ENCODE measurements at places on chromosomes 2 and 18.

- DNase-seq, result no peak
Observed at GRCh38 chr2:216925636-216926366, 65.9 kb upstream of the TNP1 start.

GRCh38 chr2:130966775-130967490 lies 126.3 kb downstream of the FAM168B start:
- DNase-seq, result no peak

DNA sequence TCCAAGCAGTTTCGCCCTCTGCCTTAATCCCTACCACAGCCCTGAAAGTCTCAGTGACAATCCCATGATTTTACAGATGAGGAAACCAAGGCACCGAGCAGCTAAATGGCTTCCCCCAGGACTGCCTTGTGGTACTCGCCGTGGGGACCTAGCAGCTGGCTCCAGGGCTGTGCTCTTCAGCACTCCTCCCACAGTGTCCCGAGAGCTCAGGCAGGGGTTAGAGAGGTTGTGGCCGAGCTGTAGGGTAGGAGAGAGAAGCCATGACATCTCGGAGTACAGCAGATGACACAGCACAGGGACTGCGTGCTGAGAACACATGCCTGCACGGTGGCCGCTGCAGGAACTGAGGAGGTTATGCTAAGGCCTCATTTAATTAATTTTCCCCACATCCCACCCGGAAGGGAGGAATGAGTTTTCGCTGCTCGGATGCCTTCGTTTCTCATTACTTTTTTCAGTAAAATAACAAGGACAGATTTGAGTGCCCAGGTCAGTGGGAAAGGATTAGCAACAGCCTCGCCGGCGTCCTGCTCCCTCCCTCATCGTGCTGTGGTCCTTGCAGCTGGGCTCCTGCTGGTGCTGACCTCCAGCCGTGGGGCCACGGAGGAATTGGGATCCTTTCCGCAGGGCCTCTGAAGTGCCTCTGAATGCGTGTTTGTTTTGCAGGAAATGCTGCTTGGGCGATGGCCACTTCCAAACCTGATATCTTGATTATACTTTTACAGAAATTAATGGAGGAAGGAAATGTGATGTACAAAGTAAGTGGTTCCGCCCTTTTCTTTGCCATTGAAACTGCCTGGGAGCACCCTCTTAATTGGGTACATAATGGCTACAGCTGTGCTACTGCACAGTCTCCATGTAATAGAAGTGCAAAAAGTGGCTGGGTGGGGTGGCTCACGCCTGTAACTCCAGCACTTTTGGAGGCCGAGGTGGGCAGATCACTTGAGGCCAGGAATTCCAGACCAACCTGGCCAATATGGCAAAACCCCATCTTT lies 61.2 kb downstream of the WDSUB1 start:
- DNase-seq, result no peak

DNA sequence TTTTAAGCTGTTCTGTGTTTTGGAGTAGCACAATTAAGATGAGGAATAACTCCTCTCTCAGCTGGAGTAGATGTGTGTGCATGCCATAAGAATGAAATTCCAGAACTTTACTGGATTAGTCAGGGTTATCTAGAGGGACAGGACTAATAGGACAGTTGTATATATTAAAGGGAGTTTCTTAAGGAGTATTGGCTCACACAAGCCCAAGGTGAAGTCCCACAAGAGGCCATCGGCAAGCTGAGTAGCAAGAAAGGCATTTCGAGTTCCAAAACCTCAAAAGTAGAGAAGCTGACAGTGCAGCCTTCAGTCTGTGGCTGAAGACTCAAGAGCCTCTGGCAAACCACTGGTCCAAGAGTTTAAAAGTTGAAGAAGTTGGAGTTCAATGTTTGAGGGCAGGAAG lies 113.7 kb downstream of the RIT2 start:
- no peak for DNase-seq

GRCh38 chr2:36406296-36406695 lies 50.7 kb downstream of the CRIM1 start:
- DNase-seq, result no peak

DNA sequence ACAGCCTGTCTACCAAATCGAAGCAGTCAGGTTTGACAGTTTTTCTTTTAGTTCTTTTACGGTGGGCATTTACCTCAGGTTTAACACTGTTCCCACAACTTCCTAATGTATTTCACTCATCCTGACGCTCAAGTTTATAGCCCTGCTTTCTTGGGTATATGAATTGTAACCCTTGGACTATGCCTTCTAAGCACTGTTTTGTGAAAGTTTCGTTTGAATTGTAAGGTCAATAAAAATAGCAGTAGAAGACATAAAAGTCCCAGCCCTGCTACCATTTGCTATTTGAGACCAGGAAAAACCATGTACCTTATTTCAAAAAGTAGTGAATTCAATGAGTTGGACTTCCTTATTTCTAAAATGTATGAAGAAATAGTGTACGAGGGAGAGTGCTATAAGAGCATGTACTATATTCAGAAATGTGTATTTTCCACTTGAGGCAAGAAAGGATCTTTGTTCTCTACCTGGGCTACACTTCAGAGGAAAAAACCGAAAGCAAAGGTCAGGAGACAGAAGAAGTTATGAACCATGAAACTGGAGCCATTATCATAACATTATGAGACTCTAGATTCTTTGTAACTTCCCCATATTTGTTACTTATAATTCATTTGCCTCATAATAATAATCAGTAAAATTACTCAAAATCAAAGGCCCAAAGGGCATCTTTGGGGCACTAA lies 1.9 kb upstream of the ZC3H15 start:
- DNase-seq, result no peak

DNA sequence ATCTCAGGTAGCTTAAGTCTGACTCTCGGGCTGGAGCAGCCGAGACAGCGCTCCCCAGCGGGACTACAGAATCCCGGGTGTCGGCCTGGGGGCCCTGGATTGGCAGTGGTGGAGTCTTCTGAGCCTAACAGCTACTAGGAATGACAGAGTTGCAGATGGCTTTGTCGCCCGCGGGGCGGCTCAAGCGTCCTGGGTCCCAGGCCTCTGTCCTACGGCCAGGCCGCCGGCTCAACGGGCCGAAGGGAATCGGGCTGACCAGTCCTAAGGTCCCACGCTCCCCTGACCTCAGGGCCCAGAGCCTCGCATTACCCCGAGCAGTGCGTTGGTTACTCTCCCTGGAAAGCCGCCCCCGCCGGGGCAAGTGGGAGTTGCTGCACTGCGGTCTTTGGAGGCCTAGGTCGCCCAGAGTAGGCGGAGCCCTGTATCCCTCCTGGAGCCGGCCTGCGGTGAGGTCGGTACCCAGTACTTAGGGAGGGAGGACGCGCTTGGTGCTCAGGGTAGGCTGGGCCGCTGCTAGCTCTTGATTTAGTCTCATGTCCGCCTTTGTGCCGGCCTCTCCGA lies 8.8 kb downstream of the SIX2 start:
- no peak for DNase-seq

GRCh38 chr18:10475654-10476291 lies 21.3 kb downstream of the APCDD1 start:
- DNase-seq, result no peak

DNA sequence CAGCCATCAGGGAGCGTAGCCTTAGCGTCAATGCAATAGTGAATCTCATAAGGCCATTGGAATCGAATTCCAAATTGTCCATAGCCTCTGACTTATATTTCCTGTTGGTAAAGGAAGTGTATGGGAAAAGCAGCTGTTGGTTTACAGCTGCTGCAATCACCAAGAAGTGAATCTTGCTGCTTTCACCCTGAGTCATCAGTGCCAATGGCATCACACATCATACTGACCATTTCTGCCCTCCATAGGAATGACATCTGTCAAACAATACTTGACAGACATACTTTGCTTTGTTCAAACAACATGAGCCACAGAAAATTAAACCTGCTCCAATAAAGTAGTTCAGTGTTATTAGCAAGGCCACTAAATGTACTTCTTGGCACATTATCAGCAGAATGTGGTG lies 111.2 kb upstream of the KLHL29 start:
- no peak for DNase-seq

GRCh38 chr2:207720517-207721187 lies 9.2 kb downstream of the CCNYL1 start:
- no peak for DNase-seq

DNA sequence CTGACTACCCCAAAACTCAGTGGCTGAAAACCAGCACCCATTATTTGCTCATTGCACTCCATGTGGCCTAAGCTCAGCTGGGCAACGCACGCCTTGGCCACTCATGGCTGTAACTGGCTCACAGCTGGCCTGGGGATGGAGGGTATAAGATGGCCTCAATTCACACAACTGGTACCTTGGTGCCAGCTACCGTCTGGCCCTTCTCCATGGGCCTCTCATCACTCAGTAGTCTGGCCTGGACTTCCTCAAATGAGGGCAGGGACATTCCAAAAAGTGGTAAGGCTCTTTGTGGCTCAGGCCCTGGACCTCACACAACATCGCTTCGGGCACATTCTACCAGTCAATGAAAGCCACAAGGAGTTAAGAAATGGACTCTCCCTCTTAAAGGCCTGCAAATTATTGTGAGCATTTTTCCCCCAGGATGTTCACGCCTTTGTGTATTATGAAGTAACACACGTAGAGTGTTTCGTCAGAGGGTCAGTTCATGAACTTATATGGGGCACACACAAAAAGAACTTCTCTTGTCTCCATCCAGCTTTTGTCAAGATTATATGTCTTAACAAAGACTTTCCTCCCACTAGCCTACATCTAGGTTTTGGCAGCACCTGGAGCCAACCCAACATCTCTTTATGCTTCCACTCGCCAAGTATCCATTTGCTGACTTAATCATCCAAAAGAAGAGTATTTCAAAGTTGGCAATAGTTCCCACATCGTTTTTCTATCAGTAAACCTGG lies 145.2 kb downstream of the CCBE1 start:
- no peak for DNase-seq

DNA sequence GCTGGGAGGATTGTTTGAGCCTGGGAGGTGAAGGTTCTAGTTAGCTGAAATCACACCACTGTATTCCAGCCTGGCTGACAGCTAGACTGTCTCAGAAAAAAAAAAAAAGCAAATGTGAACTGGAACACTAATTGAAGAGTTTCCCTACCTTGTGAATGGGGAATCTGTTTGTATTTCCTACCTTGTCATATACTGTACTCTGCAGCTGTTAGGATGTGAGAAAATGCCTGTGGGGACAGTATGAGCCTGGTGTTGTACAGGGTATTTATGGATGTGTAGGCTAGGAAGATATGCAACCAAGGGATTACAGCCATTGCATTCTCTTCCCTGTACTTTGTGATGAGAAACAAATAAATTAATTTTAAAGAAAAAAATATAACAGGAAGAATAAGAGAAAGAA lies 113.3 kb upstream of the FAM117B start:
- DNase-seq, result no peak

- DNase-seq, result no peak
Observed at GRCh38 chr2:44753552-44754285, 187.8 kb upstream of the SIX3 start.

GRCh38 chr18:3596637-3597384 lies 146.8 kb downstream of the TGIF1 start:
- DNase-seq, result no peak

- no peak for DNase-seq
Observed at GRCh38 chr2:12361506-12361905, 355.2 kb upstream of the TRIB2 start.

- DNase-seq, result no peak
Observed at GRCh38 chr2:96533292-96534073, 3.1 kb upstream of the ARID5A start.

DNA sequence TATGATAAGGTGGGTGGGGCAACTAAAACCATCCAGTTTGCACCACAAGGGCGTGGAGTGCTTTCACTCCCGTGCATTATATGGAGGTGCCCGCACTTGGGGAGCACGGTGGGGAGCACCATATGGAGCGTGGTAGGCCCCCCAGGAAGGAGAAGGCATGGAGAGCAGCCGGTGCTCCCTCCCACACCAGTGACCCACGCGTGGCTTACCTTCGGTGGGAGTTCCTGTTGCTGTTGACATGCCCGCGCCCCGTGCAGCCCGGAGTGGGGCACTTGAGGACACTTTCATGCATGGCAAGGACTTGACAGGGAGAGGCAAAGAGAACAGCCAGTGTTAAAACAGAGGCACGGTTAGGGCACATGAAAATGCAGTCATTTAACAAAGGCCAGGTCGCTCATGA lies 167.5 kb upstream of the PXDN start:
- no peak for DNase-seq

DNA sequence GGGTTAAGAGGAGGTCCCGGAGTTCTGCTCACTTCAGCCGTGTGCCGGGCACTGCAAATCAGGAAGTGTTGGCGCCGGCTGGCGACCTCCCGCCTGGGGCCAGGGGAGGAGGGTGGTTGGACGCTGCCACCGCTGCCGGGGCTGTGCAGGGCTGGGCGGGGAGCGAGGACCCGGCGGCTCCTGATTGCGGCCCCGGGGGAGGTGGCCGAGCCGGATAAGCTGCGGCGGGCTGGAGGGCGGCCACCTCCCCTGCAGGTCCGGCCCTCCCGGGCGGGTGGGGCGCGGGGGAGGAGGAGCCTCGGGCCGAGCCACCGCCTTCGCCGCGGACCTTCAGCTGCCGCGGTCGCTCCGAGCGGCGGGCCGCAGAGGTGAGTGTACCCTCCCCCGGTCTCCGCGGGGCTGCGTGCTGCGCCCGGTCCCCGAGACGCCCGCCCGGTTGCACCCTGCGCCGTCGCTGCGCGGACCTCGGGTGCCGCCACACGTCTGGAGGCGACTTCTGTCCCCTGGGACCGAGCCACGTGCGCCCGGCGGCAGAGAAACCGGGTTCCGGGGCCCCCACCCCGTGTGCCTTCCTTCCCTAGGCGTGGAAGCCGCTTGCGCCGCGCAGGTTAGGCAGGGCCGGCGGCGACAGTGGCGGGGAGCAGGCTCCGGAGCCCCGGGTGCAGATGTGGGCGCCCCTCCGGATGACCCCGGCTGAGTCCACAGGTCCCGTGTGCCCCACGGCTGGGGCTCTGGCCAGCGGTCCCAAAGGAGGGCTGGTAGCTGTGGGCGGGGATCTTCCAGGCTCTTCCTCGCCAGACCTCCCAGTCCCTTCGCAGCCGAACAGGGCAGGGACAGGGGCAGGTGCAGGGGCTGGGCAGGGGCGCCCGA lies at the start of gene STEAP3:
TSS of gene STEAP3 (plus strand) at position 314 of the 870 bp plus-strand sequence. CDS start 7,179 bp downstream, outside the sequence.
- no peak for DNase-seq

GRCh38 chr2:11174222-11174621 lies 19.0 kb downstream of the SLC66A3 start:
- DNase-seq, result no peak

- no peak for DNase-seq
Observed at GRCh38 chr2:226017537-226017936, 618.0 kb downstream of the NYAP2 start.

GRCh38 chr2:95063086-95063958 lies 37.8 kb downstream of the MAL start:
- DNase-seq, result no peak

DNA sequence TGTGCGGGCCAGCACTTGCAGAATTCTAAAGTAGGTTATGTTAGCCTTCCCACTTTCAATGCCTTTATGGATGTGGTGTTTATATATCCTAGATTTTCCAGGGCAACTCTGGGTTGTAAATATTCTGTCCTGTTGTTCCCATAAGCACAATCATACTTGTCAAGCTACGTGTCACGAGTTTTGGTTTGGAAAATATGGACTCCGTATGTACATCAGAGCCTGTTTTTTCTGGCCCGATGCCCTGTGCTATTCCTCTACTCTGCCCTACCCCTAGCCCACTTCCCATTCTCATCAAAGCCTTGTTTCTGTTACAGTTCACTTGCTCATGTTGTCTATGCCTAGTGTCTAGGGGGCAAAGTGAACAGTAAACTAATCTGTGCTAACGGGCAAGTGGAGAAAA lies 27.0 kb upstream of the ZEB2 start:
- DNase-seq, result no peak
